CD8-positive, alpha-beta memory T cell (primary cell): ENCODE measurements at places on chromosomes 12 and 14.

GRCh38 chr12:113818283-113818682, 147.8 kb downstream of the RBM19 start:
- DNase-seq: no peak

GRCh38 chr14:69298131-69299071, 38.4 kb downstream of the GALNT16 start:
- no peak for DNase-seq

GRCh38 chr14:55117803-55118441, 11.1 kb upstream of the LGALS3 start:
- no peak for DNase-seq

DNA sequence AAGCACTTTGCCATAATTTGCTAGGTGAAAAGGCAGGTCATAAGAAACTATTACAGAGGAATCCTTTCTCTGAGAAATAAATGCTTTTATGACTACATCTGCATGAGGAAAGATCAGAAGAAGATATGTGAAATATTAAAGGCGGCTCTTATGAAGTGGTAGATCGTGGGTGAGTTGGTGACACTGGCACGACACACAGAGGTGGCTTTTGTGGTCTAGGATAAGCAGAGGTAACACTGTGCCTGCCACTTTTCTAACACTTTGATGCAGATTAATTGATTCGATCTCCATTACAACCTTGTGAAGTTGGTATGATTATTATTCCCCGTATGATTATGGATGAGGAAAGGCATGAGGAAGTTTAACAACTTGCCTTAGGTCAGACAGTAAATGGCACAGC, 60.0 kb upstream of the ELK3 start:
- DNase-seq: peak; percentile 19

DNA sequence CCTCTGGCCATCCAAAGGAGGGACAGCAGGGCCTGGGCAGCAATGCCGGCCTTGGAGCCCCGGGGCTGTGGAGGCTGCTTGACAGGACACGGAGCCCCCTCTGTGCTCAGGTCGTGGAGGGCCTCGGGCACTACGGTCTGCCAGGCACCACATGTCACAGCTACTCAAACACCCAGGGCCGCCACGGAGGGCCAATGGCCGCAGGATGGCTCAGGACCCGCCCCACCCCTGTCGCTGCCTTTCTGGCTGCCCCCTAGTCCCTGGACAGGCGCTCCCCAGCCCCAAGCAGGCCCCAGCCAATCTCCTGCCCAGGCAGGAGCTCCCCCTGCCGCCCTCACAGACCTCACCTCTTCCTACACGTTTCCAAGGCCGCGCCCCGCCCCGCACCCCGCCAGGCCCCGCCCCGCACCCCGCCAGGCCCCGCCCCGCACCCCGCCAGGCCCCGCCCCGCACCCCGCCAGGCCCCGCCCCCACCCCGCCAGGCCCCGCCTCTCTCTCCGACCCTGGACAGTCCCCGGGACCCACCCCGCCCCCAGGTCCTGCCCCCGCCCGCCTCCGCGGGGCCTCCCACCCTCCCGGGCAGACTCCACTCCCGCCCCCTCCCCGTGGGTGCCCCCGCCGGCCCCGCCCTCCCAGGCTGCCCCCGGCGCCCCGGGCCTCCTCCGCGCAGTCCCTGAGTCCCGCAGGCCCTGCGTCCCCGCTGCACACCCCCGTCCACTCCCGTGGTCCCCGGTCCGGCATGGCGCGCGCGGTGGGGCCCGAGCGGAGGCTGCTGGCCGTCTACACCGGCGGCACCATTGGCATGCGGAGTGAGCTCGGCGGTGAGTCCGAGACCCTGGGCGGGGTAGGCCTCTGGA, at the start of gene ASPG:
TSS of gene ASPG (plus strand) at position 669 of the 857 bp plus-strand sequence. CDS start at position 740, 71 bp downstream.
- no peak for DNase-seq

DNA sequence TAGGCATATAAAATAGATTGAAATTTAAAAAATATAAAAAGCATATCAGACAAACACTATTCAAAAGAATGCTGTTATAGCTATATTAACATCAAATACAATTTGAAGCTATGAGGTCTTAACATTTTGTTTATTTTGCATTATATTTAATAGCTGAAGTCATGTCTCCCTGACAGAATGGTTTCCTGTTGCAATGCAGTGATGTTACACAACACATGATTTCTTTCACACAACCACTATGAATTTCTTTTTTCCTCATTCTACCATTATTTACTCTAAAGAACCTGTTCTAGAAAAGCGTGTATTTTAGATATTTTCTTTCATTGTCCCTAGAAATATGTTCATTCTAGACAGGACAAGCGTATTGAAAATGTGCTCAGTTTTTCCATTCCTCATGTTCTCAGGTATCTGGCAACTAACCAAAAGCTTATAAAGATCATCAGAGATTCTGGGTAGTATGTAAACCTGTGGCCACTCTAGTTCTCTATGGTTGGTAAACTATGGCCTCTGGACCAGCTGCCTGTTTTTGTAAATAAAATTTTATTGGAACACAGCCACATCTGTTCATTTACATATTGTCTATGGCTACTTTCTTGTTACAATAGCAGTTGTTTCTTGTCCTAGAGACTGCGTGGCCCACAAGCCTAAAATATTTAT, 183.8 kb downstream of the FOXA1 start:
- DNase-seq: no peak

DNA sequence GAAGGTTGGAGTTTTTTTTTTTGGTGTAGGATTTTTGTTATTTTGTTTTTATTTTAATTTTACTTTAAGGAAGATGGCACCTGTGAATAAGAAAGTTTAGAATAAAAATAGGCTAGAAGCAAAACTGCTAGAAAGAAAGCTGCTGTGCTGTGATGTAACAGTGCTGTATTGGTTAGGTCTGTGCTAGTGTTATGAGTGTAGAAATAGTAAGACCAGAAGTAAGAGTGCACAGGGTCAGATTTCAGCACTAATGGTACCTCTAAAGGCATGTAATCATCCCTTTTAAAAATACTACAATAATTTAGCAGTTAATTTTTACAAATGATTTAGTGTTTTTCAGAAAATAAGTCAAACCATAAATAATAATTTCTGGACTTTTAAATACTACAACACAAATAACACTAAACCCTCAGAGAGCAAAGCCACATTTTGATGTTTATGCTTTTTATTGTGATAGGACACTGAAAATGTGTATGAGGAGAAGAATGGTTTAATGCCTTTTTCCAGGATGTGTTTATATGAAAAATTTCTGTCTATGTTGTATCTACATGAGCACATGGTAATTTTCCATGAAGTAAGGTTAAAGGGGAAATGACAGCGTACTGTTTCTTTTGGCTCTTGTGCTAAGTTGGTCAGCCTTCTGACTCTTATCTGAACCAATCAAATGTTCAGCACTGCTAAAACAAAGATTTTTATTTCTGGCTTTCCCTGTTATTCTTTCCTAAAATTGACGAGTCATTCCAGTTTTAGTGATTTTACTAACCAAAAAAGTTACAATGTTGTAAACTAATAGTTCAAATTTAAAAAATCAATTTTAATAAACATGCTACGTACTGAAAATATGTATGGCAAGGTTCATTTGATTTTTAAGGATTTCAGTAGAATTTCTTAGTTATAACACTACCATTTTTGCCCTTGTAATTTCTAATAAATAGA, 96.1 kb downstream of the PPHLN1 start:
- DNase-seq: no peak

DNA sequence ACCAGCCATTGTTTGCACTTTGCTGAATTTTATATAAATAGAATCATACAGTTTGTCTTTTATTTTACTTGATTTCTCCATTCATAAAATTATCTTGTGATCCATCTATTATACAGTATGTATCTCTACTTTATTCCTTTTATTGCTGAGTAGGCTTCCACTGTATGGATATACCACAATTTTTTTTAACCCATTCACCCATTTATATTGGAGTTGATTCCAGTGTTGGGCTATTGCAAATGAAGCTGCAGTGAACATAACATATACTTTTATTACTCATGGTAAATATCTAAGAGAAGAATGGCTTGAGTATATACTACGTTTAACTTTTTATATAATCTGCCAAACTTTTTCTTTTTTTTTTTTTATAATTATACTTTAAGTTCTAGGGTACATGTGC, 463.6 kb downstream of the ETNK1 start:
- DNase-seq: no peak

DNA sequence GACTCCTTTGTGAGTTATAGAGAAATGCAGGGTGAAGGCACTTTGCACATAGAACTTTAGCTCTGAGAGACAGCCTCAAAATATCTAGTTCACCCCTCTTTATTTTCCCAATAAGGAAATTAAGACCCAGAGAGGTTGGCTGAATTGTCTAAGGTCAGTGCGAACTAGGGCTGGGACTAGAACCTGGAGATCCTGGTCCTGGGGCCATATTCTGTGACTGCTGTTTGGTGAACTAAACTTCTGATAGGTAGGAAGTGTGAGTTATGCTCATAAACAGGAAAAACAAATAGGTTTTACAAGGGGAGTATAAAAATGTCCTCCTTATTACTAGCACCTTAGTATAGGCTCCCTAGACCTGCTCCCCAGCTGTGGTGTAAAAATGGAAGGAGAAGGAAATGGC, 53.9 kb downstream of the DAD1 start:
- no peak for DNase-seq

GRCh38 chr12:100919116-100919515, 124.5 kb downstream of the ANO4 start:
- no peak for DNase-seq

DNA sequence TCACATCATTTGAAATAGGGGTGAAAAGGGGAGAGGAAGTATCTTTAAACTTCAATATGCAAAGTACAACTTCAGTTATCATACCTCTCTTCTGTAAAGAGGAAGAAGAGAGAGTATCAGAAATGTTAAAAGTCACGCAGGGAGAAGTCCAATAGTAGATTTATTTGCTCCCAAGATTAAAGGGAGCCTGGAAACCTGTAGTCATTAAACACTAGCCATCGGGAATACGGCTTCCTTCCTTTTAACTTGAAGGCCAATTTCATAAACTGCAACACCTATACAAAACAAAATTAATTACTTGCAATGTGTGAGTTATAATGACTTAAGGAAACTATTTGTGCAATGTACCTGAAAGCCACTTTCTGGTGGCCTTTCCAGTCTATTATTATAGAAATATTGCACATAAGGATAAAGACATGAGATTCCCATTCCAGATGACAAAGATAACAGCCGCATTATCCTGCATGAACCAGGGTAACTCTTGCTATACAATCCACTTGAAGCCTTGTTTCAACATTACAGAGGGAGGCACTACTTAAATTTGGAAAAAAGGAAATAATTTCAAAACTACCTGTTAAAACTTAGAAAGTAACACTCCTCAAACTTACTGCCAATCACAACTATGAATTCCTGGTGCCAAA, 4.6 kb downstream of the BTG1 start:
- peak; percentile 32 for DNase-seq

GRCh38 chr12:121461048-121461447, 61.1 kb downstream of the RNF34 start:
- no peak for DNase-seq

- DNase-seq: no peak
Observed at GRCh38 chr12:117526757-117527478, 165.5 kb upstream of the NOS1 start.

GRCh38 chr12:22046968-22047390, 961 bp downstream of the CMAS start:
- DNase-seq: no peak

- DNase-seq: no peak
Observed at GRCh38 chr12:5665615-5666014, 233.7 kb downstream of the NTF3 start.

DNA sequence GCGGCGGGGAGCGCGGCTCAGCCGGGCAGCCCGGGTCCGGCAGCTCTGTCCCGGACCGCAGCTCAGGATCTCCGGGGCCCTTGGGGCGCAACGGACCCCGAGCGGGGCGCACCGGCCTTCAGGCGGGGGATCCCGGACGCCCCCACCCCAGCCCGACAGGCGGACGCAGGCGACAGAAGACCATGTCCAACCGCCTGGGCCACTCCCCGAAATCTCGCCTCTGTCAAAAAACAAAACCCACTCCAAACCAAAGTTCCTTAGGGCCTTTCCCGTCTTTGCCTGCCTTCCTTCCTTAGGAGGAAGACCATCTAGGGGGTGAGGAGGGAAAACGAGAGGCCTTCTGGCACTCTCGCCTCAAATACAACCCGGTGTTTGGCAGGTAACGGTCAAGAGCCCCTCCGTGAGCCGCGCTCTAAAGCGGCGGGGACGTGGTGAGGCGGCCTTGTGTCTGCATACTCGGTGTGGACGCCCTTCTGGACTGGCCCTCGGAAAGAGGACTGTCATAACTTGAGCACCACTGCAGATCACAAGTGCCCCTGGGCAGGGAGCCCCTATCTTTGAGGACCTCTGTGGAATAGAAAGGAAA, 604 bp downstream of the HCFC2 start:
- no peak for DNase-seq

DNA sequence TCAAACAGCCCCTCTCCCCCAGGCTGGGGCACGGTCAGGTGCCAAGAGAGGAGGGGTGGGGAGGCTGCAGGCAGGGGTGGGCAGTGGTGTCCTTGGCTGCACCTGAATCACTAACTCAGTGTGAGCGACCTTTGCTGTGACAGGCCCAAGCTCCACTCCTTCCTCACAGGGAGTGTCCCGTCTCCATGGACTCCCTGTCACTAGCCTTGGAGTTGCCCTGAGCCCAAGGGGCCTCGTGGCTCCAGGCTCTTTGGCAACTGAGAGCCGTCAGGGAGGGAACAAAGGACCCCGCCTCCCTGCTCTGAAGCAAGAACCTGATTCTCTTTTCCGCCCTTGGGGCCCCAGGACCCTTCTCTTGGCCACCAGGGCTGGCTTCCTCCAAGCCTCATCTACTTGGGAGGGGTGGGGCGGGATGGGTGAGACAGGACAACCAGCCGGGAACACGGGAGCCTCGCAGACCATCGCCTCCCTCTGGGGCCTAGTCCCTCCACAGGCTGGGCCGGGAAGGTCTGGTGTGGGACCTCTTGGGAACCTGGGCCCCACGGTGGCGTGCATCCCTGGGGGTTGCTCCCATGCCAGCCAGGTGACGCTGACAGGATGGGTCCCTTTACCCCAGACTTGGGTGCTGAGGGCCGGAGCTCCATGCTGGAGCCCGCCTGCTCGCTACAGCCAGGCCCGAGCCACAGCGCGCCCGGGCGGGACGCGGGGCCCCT, 935 bp upstream of the ADSS1 start:
- DNase-seq: no peak

GRCh38 chr14:98592611-98593170, 679.3 kb downstream of the BCL11B start:
- no peak for DNase-seq

DNA sequence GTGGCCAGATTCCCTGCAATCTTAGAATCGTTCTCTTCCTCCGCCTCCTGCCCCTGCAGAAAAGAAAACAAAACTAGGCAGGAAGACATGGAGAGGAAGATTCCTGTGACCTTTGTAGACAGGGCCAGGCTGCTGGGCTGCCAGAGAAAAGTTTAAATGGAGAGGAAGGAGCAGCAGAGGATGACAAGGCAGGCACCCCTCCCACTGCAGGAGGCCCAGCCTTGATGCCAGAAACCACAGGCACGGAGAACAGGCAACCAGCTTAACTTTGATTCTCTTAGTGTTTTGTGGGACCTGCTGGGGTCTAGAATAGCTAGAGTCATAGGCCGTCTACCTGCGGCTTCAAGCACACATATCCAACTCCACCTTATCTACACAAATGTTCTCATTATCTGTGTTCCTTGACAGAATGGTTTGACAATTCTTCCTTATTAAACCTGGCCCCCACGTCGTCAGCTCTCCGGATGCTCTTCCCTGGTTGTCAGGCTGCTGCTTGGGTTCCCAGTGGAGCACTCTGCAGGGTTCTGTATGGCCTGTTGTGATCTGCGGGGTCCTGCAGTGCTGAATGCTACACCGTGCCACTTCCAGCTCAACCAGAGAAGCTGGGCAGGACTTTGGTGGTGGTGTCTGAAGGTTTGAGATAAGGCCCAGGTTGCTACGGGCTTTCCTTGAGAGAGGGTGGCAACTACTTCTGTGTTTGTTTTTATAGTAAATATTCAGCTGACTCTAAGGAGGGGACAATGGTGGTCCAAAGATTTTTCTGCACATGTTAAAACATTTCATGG, 609.5 kb downstream of the AACS start:
- DNase-seq: no peak
